ENCODE measurements at places on chromosomes 12 and 14.

GRCh38 chr14:55508676-55509075 is 68.3 kb upstream of the TBPL2 start:
- DNase-seq: no peak

DNA sequence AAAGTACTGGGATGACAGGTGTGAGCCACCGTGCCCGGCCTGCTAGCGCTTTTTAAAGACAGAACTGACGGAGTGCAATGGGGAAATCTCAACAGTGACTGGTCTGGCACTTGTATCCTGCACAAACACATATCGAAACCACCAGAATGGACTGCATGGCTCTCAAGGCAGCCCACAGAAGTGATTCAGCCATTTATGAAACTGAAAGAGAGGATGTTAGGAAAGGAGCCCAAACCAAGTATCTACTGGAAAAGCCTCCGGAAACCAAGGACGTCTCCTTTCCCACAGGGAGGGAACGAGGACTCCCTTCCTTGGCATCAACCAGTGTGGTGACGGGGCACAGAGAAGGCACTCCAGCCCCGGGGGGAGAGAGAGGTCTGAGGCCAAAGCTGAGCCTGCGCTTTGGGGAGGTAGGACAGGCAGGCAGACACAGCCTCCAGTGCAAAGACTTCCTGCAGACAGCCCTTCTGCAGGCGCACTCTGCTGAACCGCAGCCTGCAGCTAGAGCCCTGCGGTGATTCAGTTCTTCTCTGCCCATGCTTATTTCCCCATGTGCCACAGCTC is 16.5 kb downstream of the SLC15A4 start:
- DNase-seq: peak; percentile 87

- no peak for DNase-seq
These were observed 275.6 kb upstream of the NOVA1 start for GRCh38 chr14:26873362-26873960.

- DNase-seq: peak; percentile 84
These were observed 13.0 kb downstream of the PLEKHG6 start for GRCh38 chr12:6323340-6323994.

- no peak for DNase-seq
These were observed 97.3 kb downstream of the INSM2 start for GRCh38 chr14:35631071-35631805.
